ENCODE measurements at places on chromosomes 3 and 15. TPM values are rescaled to one million over a fixed set of nuclear protein-coding genes. Genes with fewer than 3 reads are reported as not detected.

DAZL gene
- 0.09 TPM for total RNA-seq

DNA sequence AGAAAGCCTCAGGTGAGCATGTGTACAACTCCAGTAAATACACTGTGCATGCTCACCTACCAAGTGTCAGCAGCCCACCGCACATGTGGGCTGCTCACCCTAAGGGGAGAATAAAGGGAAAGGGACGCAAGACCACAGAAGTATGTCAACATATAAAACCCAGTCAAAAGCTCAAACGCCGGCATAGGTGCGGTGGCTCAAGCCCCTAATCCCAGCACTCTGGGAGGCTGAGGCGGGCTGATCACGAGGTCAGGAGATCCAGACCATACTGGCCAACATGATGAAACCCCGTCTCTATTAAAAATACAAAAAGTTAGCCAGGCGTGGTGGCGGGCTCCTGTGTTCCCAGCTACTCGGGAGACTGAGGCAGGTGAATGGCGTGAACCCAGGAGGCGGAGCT lies 732.1 kb downstream of the ZPLD1 start:
- DNase-seq: no peak

DNA sequence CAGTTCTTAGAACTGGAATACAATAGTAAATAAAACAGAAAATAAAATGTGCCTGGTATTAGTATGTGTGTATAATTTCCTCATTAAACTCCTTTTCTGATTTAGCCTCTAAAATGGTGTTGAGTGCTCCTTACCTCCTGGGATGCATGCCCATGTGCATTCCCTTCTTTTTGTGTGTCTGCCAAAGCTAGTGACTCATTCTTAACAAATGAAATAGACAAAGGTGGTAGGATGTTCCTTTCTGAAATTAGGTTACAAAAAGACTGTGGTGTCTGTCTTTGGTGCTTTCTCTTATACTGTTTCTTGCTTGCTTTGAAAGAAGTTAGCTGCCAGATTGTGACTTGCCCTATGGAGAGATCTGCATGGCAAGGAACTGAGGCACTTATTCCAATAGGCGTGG lies 623.7 kb downstream of the GRM7 start:
- DNase-seq: no peak

DNA sequence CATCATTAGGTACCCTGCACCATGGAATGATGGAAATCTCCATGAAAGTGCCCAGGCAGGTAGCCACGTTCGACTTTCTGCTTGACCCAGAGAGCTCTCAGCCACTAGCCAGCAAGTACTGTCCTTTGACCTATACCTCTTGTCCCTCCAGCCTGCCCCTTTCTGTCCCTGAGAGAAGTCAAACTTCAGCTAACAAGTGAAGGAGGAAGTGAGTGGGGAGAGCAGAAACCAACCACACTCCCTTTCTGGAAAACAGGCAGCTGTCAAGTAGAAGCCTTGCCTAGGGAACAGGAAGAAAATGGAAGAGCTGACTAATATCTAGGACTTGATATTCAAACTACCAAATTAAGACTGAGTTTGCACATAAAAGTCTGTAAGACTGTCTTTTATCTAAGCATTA lies 30.3 kb upstream of the FSTL1 start:
- DNase-seq: no peak

DNA sequence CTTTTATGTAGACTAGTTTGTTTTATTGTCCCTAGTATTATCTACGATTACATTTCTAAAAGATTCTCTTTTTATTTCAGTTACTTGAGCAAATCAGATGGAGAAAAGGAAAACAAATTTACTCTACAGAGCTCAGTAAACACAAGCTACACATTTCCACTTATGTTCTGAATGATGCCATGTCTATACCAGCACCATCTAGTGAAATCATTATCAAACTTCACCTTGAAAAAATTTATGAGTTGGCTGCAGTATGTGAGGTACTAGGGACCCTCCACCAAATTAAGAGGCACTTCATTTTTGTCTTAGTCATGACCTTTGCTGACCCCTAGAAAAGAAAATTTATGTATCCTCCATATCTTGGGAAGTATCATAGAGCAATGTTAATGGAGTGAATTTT lies 827.4 kb downstream of the SI start:
- DNase-seq: no peak

NR2F2 gene
- total RNA-seq: 22.8 TPM
